ENCODE measurements at places on chromosomes 12 and 14. TPM values are rescaled to one million over a fixed set of nuclear protein-coding genes. Genes with fewer than 3 reads are reported as not detected.

The PLA2G1B gene
- total RNA-seq = not detected

The KCNC2 gene
- not detected for total RNA-seq

The CISTR gene
- total RNA-seq = not detected

The KIF26A gene
- total RNA-seq = 0.63 TPM

The GUCY2C gene
- not detected for total RNA-seq

The ANO4 gene
- total RNA-seq = not detected

The CPNE6 gene
- total RNA-seq = not detected

The PLEKHD1 gene
- 0.15 TPM for total RNA-seq

The SPATA7 gene
- 3.0 TPM for total RNA-seq

The KRT79 gene
- total RNA-seq = not detected

The NGB gene
- not detected for total RNA-seq

The SLC25A47 gene
- not detected for total RNA-seq

The PPM1H gene
- not detected for total RNA-seq

The TEX52 gene
- total RNA-seq = not detected

The TAMALIN gene
- total RNA-seq = 18.3 TPM

The DEGS2 gene
- total RNA-seq = 0.29 TPM

The POTEM gene
- not detected for total RNA-seq

The CRADD gene
- 11.9 TPM for total RNA-seq

The C1S gene
- total RNA-seq = 1.5 TPM

The CD27 gene
- 162 TPM for total RNA-seq

The IL23A gene
- 15.8 TPM for total RNA-seq

The C12orf60 gene
- 0.87 TPM for total RNA-seq

The KLRC4 gene
- not detected for total RNA-seq

The DCAF4 gene
- total RNA-seq = 25.2 TPM

The LRP1-AS gene
- total RNA-seq = not detected

The WNT1 gene
- 0.72 TPM for total RNA-seq

The LRRC43 gene
- not detected for total RNA-seq

The KDM2B gene
- total RNA-seq = 82.2 TPM

The NTF3 gene
- total RNA-seq = not detected

The CNIH1 gene
- 86.4 TPM for total RNA-seq

The TPPP2 gene
- not detected for total RNA-seq

The NTN4 gene
- total RNA-seq = not detected

The NOC4L gene
- total RNA-seq = 22.8 TPM

The KRT6A gene
- not detected for total RNA-seq
